ENCODE measurements at places on chromosomes 5 and 9.

GRCh38 chr9:123997665-123998277, 13.8 kb upstream of the LHX2 start:
- ATAC-seq = peak; percentile 77

DNA sequence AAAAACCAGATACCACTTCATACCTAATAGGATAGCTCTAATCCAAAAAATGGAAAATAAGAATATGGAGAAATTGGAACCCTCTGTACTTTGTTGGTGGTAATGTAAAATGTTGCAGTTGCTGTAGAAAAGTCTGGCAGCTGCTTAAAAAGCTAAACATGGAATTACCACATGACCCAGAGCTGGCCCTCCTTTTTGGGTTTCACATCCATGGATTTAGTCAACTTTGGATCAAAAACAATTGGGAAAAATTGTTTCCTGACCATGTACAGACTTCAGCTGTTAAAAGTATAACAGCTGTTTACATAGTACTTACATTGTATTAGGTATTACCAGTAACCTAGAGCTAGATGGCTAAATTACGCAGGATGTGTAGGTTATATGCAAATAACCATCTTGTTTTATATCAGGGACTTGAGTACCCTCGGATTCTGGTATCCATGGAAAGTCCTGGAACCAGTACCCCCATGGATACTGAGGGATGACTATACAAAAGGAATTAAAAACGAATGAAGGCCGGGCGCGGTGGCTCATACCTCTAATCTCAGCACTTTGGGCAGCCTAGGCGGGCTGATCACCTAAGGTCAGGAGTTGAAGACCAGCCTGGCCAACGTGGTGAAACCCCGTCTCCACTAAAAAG, 15.8 kb downstream of the DNAJA1 start:
- ATAC-seq = no peak

GRCh38 chr5:53087621-53088121, 21.9 kb downstream of the MOCS2 start:
- no peak for ATAC-seq

- ATAC-seq = no peak
Measured at GRCh38 chr5:135452321-135453030, at the start of gene TIFAB. Gene TIFAB (minus strand): TSS chr5:135452351. CDS start chr5:135449939, 2,412 bp downstream.

- ATAC-seq = no peak
Measured at GRCh38 chr5:26259081-26259480, 779.3 kb downstream of the CDH9 start.

GRCh38 chr5:147509041-147509709, 693 bp downstream of the DPYSL3 start:
- no peak for ATAC-seq

GRCh38 chr5:180519098-180519497, 24.9 kb downstream of the CNOT6 start:
- ATAC-seq = no peak
